ENCODE measurements at places on chromosomes 2 and 18.

DNA sequence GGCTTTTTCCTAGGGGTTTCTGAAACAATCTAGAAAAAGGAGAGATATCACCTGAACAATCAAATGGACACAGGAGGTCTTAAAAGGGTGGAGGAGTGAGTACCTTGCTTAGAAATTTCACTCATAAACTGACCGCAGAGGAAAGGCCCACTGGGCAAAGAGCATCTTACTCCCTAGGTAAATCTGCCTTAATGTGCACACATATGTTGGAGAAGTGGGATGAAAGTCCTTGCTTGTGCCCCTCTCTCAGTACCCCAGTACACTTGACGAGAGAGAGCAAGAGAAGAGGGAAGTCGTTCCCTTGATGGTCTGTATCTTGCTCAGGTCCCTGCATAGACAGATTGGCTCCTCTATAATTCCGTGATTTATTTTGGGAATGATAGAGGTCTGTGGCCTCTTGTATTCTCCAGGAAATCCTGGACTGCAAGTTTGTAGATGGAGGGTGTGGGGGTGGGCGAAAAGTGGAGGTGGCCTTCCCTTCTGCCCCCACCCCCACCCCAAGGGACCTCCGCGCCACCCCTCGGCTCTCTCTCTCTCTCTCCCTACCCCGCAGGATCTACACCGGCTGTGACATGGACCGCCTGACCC, 6.8 kb downstream of the TBR1 start:
- no peak for DNase-seq

GRCh38 chr2:75523313-75524275, 37.1 kb downstream of the EVA1A start:
- no peak for DNase-seq

DNA sequence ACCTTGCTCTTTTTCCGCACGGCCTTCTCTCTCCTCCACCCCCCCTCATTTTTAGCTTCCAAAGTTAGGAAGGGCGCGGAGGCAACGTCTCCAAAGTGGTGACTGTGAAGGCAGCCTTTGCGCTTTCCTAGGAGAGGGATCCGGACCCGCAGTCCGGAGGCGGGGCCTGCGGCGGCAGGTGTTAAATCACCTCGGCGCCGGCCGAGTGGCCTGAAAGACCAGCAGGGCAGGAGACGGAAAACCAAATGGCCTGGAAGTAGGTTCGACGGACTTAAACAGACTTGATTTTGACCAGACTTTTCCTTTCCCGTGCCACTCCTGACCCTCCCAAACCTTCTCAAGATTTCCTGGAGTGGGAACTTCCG, 615 bp downstream of the GORASP2 start:
- peak; percentile 5 for DNase-seq

GRCh38 chr2:55090702-55091101, 40.5 kb upstream of the RTN4 start:
- no peak for DNase-seq

- DNase-seq: no peak
Measured at GRCh38 chr2:217182926-217183325, 323.1 kb upstream of the TNP1 start.

All from stimulated activated CD8-positive, alpha-beta memory T cell treated with anti-CD3 and anti-CD28 coated beads, Interleukin-4, amount 100 ng/mL, for 1 hour (primary cell).